Fibroblast of skin of right biceps (primary cell): ENCODE measurements at places on chromosomes 12 and 14.
A peak's percentile ranks its signal among the peaks of the same experiment; 100 is the strongest.

DNA sequence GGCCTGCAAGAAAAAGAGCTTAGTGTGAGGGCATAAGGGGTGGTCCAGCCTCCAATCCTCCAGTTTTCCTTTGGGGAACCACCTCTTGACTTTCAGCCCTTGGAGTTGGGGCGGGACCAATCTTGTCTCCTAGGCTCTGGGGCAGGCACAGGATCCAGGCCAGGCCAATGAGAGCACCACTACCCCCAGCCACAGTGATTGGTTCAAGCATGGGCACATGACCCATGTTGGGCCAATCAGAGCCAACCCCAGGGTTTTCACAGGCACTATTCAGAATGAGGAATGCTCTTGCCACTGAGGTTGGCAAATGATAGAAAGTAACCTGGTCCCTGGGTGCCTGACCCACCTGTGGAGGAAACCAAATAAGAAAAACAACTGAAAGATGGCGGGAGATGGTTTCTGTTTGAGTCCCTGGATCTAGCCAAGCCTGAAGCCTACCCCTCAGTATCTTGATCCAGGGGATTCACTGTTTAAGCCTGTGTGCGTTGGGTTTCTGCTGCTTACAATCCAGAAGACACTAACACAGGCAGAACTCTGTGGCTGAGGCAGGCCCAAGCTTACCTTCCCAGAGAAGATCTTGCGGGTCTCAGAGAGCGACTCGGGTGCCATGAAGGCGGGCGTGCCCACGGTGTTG lies 42.9 kb downstream of the P2RX4 start:
- no peak for DNase-seq

DNA sequence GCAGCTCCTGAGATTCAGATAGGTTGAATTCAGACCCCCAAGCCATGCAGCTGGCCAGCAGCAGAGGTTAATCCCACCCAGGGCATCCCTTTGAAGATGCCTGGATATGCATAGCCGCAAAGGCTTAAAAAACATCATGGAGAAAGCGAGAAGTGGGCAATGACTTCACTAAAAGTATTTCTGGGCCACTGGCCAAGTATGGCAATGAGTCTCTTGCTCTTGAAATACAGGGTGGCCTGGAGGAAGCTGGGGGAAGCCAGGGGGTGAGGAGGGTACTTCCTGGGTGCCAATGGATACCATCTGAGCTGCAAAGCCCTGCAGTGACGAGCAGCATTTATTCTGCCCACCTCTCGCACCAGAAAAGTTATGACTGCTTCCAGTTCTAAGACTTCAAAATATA lies 539.3 kb upstream of the TBX3 start:
- DNase-seq: peak; percentile 86

DNA sequence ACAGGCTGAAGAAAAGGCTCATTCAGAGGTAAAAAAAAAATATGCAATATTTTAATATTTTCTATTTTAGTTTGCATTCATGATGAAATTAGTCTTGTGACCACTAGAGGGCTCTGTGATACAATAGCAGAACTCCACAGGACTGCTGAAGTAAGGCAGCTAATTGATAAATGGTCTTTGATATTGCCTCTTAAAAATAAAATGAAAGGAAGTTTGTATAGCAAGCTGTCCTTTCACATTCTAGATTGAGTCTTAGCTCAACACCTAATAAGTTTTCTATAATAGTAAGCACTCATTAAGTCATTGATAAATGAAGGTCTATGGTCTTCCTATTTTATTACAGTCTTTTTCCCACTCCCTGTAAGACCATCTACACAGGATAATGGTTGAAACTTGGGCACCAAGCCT lies 315.7 kb downstream of the NAV3 start:
- peak; percentile 32 for DNase-seq

DNA sequence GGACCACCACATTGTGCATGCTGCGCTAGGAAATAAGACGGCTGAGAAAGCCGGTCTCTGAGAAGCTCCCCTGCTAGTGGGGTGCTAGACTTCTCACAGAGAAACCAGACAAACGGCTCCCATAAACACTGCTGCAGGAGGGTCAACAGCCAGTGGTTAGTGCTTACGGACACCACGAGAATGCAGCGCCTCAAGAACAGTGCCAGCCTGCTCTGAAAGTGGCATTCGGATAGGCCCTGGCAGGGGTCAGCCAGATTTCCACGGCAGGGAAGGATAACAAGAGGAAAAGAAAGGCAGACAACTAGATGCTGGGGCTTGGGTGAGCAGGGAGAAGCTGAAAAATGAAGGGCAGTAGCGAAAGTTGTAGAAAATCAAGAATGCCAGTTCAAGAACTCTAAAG lies 26.4 kb downstream of the PPTC7 start:
- no peak for DNase-seq
